Ovary (tissue), 10 donors: ENCODE measurements at places on chromosomes 13 and 19. TPM values are rescaled to one million over a fixed set of nuclear protein-coding genes. Genes with fewer than 3 reads are reported as not detected.
A peak's percentile ranks its signal among the peaks of the same experiment; 100 is the strongest.

GRCh38 chr19:20162821-20163220 lies 4.2 kb upstream of the ZNF486 start:
- no peak for DNase-seq

SRRM5 gene
- 0.47 TPM for total RNA-seq

KIR3DL2 gene
- total RNA-seq, result not detected

SHANK1 gene
- 11.1 TPM for total RNA-seq

GRCh38 chr13:79997244-79997643 lies 343.7 kb downstream of the SPRY2 start:
- no peak for DNase-seq

SMIM17 gene
- 1.6 TPM for total RNA-seq

DNA sequence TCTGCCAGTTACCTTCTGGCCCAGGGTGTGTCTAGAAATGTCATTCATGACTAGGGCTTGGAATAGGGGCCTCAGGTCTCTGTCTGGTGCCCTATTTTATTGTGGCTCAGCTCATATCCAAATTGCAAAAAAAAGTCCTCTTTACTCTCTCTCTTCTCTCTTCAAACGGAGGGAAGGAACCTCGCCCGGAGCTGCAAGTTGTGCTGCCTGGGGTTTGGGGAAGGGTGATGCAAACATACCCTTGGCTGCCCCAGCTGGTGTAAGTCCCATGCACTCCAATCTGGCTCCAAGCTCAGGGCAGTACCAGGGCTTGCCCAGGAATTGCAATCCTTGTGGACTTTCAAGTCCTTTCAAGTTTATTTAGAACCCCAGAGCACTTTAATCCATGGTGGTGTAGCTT lies 549.6 kb downstream of the PCDH17 start:
- DNase-seq, result no peak

WDR88 gene
- not detected for total RNA-seq

DNA sequence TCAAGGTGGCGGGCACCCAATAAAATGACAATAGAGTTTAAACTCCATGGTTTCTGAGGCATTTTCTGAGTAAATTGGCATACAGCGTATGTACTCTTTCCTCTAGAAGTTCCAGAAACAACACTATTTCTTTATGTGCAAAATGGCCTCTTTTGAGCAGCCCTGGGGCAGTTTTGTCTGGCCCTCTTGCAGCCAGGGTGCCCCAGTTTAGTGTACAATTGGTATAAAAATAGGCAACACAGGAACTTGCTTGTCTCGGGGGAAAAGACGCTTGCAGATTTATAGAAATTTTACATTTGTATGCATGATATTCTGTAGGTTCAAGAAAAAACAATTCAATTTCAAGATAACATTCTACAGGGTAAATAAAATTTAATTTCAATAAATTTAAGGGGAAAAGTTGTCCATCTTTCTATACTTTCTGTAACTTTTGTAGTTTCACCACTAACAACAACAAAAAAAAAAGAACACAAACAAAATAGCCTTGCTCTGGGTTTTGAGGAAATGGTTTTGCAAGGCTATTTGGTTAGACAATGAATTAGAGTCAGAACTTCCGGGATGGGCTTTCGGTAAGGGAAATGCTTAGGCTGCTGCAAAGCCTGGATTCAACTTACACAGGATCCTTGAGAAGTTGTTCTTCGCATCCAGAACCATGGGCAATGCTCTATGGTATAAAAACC lies 45.3 kb downstream of the LRCH1 start:
- no peak for DNase-seq

POU2F2 gene
- 0.72 TPM for total RNA-seq

GRCh38 chr19:43777163-43777695 lies 3.5 kb downstream of the KCNN4 start:
- DNase-seq, result no peak

SWSAP1 gene
- 3.3 TPM for total RNA-seq

SHISA2 gene
- total RNA-seq, result 0.18 TPM

GRCh38 chr13:40596484-40596883 lies 70.0 kb downstream of the FOXO1 start:
- DNase-seq, result no peak

DNA sequence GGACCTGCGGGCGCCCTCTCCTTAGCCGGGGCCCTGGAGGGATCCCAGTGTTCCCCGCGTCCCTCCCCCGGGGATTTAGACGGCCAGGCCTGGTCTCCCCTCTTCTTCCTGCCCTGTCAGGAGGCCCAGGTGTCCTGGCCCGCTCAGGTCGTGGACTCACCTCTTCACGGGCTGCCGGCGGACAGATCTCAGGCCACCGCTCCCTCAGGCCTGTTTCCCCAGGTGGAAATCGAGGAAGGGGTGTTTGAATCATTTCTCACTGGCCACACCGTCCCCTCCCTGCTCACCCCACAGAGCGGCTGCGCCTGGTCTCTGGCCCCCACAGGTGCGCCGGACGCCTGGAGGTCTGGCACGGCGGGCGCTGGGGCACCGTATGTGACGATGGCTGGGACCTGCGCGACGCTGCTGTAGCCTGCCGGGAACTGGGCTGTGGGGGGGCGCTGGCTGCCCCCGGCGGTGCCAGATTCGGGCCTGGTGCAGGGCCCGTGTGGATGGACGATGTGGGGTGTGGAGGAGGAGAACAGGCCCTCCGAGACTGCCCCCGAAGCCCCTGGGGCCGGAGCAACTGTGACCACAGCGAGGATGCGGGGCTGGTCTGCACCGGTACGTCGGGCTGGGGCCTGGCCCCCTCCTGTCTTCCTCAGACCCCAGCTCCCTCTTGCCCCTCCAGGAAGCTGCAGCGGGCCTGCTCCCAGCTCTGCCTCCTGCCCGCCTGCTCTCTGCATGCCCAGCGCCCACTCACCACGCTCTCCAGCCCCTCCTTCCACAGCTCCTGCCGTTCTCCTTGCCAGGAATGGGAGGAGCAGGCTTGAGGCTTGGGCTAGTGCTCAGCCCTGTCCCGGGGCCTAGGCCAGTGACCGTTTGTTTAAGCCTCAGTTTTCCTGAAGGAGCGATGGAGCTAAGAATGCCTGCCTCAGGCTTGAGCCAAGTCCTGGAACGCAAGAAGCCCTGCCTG lies 2.5 kb downstream of the SSC5D start:
- peak; percentile 50 for DNase-seq

LYPD3 gene
- total RNA-seq, result 2.9 TPM

DNA sequence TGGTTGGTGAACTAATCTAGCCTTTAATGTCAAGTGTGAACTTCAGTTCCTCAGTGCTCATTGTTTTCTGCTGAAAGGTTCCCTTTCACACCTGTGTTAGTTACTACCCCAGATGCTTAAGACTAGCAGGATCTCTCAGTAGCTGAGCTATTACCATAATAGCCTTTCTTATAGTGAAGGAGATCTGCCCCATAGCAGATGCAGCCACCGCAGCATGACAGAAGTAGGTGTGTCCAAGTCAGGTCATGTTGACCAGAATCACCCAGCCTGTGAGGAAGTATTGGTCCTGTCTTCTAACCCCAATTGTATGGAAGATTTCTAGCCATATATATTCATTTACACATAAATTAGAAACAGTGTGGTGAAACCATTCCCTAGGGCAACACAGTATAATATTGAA lies 37.3 kb downstream of the ZAR1L start:
- no peak for DNase-seq

ZNF69 gene
- 25.5 TPM for total RNA-seq

- DNase-seq, result no peak
These were observed 22.4 kb downstream of the FGF21 start for GRCh38 chr19:48777720-48778119.

DNA sequence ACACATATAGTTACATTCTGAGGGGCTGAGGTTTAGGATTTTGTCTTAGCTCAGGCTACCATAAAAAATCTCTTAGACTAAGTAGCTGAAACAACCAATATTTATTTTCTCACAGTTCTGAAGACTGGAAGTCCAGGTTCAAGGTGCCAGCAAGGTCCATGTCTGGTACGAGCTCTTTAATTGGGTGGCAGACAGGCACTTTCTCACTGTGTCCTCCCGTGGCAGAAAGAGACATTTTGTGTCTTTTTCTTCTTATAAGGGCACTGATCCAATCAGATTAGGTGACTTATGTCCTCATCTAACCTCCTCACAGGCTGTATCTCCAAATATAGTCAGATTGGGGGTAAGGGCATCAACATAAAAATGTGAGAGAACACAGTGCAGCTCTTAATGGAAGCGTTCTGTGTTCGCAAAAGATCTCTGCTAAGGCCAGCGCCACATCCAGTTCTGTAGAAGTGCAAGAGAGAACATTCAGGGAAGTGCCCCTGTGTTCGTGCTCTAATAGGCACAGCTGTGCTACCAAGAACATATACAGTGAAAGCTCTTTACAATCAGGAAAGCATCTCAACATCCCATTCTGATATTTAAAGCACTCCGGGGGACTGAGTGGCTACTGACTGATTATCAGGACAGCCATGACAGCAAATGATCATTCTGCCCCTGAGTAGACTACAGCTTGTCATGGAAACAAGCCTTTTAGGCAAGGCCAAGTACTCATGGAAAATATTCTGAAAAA lies 819.2 kb downstream of the LIG4 start:
- DNase-seq, result no peak

S1PR2 gene
- total RNA-seq, result 19.7 TPM

CCDC169 gene
- 0.90 TPM for total RNA-seq

DNA sequence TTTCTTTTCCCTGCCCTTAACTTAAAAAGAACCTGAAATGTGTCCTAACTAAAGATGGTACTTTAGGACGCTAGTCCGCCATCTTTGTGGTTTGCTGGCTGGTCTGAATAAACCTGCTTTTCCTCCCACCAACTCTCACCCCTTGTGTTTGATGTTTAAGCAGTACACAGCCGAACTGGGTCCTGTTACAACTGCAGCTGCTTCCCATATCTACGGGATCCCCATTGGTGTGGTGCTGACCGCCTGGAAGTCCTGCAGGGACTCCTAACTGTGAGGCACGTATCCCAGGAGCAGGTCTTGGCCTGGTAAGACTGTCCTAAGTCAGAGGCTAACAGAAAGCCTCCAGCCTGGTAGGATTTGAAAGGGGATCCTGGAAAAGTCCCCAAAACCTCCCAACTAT lies 40.9 kb upstream of the VSTM2B start:
- no peak for DNase-seq

TEX29 gene
- total RNA-seq, result 0.35 TPM

GRCh38 chr13:25738342-25739196 lies 313.2 kb downstream of the SHISA2 start:
- no peak for DNase-seq

- DNase-seq, result no peak
These were observed 233.5 kb downstream of the EFNB2 start for GRCh38 chr13:106302011-106302410.

MAP4K1 gene
- 6.1 TPM for total RNA-seq

GGN gene
- total RNA-seq, result not detected

CD209 gene
- 0.48 TPM for total RNA-seq

DNA sequence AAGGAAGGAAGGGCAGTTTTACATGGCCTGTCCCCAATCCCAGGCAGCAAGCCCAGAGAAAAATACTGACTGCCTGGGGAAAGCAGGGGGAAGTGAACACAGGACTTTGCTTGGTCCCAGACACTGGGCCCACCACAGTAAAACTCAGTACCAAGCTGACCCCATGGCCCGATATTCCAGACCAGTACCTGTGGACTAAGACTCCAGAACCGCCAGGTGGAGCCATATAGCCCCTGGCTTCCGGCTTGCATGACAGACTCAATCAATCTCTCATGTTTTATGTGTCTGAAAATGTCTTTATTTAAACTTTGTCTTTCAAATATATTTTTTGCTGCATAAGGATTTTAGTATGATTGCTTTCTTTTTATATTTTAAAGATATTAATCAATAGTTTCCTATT lies 767.9 kb upstream of the SLITRK6 start:
- no peak for DNase-seq

- no peak for DNase-seq
These were observed 150.9 kb downstream of the TM9SF2 start for GRCh38 chr13:99652141-99652540.

DNA sequence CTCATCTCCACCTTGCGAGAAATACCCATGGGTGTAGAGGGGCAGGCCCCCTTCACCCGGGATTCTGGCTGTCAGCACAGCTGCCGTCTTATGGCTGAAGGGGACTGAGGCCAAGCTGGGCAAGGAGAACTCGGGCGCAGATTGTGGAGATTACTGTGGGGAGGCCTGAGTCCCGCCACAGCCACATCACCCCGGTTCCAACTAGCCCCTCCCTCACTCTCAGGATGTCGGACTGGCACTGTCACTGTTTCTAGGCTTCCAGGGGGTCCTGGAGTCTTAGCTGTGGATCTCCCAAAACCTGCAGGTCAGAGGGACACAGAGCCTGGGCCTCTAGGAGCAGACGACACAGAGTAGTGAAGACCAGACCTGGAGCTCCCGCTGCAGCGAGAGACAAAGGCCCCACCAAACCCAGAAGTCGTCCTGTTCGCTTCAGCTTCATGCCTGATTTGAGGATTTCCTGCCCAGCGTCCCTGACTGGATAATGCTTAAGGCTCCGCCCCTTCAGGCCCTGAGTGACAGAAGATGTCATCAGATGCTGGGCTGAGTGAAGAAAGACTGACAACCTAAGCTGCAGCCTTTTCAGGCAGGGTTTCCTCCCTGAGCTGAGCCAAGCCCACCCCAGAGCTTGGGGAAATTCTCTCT lies 55.8 kb downstream of the ZNF93 start:
- DNase-seq, result no peak

CYP2A7 gene
- 0.55 TPM for total RNA-seq

DNA sequence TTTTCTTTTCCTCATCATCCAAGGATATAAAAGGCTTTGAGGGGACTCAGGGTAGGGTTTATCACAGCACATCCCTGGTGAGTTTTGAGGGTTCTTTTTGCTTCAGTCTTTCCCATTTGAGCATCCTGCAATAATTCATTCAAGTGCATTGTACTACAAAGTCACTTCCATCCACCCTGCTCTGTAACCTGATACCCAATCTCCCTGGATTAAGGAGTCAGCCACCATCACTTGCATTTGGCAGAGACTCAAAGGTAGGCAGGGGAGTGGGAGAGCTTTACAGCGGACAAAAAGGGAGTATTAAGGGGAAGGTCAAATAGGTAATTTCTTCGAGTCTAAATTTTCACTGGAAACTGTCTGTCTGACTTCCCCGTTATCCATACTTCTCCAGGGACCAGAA lies 216.1 kb upstream of the TMTC4 start:
- DNase-seq, result no peak

GRCh38 chr13:49084961-49085360 lies 109.2 kb downstream of the FNDC3A start:
- DNase-seq, result no peak

GRCh38 chr13:19088416-19088815 lies 93.2 kb downstream of the TUBA3C start:
- DNase-seq, result no peak

DNA sequence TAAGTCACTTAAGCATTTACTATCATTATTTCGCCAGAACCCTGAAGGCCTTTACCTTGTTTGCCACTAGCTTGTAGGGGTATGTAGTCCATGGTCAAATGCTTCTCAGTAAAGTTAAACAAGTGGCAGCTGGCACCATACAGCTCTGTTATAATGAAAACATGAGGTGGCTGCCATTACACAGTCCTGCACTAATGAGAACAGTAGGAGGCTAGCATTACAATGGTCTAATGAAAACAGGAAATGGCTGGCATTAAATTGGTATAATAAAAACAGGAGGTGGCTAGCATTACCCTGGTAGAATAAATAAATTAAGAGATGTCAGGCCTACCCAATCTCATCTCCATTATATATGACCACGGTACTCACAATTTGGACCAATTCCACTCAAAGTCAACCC lies 107.5 kb downstream of the PCDH17 start:
- no peak for DNase-seq

KLK4 gene
- total RNA-seq, result not detected

GPATCH1 gene
- 9.0 TPM for total RNA-seq
